Psoas muscle (tissue), 8 donors: ENCODE measurements at places on chromosomes 7 and 10. TPM values are rescaled to one million over a fixed set of nuclear protein-coding genes. Genes with fewer than 3 reads are reported as not detected.
A peak's percentile ranks its signal among the peaks of the same experiment; 100 is the strongest.

PTPRZ1 gene
- polyA plus RNA-seq, result 0.01 TPM

NXPH1 gene
- not detected for polyA plus RNA-seq

DNA sequence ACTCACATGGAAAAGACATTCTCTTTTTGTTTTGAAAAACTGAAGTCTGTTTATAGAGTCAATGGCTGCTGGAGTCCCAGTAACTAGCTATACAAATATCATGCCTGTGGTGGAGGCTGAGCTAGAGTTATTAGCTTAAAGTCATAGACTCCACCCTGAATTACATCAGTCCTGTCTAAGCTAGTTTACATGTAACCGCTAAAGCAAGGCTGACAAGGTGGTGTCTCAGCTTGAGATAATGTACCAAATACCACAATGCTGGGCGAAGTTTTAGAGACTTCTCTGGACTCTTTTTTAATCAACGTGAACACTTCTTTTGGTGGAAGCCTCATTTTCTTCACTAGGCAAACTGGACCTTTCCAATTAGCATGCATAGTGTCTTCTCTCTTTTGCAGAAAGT lies 219.4 kb downstream of the ANK3 start:
- DNase-seq, result no peak

DNA sequence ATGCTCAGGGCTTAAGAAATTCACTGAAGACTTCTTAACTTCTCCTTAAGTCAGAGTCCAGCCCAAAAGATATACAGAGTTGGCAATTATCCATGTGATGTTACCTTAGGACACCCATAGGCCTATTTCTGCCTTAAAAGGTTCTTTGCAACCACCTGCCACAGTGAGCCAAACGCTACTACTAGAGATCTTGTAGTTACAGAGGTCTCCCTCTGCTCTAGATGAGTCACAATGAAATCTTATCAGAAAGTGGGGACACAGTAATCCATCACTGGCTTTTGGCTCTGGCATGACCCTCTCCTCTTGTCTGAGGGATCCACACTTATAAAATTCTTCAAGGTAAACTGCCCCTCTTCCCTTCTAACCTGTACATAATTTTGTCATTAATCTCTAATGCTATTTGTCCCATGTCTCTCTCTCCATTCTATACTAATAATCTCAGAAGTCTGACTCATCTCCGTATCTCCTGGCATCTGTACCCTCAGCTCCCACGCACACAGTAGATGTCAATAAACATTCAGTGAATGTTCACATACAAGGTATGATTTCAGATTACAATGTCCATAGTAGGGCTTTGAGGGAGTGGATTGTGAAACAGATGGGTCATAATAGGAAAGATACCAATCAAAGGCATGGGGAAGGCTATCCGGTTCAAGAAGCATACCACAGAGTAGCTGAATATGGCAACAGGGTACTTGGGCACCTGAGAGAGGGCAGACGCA lies 112.1 kb downstream of the SGMS1 start:
- no peak for DNase-seq

DNA sequence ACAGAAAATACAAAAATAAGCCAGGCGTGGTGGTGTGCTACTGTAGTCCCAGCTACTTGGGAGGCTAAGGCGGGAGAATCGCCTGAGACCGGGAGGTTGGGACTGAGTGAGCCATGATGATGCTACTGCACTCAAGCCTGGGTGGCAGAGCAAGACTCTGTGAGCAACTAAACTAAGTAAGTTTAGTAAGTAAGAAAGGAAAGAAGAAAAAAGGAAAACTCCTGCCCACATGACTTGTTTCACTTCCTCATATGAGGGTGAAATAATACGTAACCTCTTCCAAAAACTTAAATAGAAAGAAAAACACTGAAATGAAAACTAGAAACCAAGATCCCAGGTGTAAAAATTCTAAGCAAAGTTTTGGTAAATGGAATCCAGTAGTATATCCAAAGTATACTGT lies 79.6 kb downstream of the LARP4B start:
- DNase-seq, result no peak

- no peak for DNase-seq
These were observed 74.8 kb upstream of the SVIL start for GRCh38 chr10:29709484-29710002.

DNA sequence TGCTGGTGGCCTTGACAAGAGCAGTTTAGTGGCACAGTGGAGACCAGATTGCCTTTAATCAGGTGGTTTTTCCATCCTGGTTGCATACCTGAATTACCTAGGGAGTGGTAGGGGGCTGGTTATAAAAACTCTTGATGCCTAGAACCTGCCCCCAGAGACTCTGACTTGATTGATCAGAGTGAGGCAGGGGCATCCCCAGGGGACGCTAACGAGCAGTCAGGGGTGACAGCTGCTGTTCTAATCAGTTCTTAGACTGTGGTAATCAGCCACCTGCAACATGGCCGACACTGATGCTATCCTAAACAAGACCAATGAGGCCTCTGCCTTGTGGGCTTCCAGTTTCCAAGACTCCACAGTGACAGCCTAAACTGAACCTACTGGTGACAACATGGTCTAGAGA lies 2.0 kb upstream of the OPALIN start:
- DNase-seq, result no peak

DNA sequence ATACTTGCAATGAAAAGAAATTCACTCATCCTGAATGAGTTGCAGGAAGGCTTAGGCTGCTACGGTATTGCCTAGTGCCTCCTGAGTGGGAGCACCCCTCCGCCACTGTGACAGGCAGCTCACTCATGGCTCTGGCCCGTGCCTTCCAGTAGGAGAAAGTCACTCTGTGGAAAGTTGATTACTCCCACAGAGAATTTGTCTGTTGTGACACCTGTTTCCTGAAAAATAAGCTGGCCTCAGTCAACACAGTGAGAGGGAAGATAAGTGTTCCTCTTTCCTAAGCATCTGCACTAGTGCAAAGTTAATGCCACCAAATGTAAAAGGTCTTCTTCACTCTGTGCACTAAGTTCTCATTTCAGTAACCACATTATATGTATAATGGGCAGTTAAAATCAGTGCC lies 158.8 kb upstream of the INHBA start:
- no peak for DNase-seq

DNA sequence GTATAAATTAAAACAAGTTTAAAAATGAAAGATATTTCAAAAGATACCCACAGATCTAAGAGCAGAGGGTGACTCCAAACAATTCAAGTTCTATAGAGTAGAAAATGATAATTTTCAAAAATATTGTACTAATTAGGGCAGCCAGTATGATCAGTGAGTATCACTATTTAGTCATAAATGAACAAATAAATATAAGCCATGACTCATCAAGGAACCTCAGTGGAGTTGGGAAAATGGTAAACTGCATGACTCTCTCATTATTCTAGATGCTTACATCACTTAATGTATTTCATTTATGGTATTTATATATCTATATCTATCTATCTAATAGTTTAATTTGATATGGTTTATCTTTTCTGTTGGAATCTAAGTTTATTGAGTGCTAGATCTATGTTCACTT lies 94.3 kb downstream of the THSD7A start:
- no peak for DNase-seq

DNA sequence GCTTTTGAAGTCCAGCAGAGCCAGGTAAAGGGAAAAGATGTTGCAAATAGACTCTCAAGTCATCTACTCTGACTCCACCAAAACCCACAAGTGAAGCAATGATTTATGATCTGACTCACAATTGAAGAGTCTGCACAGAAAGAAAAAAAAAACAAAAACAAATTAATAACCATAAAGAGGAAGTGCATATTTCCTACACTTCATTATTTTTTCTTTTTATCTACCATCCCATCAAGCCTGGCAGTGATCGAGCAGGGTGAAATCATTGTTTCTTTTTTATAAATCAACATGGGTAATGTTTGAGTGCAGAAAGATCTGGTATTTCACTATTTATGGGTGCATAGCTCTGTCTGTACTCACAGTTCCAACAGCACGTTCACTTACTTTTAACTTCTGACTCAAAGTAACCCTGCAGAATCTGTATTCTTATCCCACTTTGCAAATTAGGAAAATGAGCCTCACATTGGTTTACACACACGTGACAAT lies 829.0 kb downstream of the TNS3 start:
- DNase-seq, result no peak

- DNase-seq, result no peak
These were observed 982.8 kb upstream of the SORCS1 start for GRCh38 chr10:108147346-108147745.

DNA sequence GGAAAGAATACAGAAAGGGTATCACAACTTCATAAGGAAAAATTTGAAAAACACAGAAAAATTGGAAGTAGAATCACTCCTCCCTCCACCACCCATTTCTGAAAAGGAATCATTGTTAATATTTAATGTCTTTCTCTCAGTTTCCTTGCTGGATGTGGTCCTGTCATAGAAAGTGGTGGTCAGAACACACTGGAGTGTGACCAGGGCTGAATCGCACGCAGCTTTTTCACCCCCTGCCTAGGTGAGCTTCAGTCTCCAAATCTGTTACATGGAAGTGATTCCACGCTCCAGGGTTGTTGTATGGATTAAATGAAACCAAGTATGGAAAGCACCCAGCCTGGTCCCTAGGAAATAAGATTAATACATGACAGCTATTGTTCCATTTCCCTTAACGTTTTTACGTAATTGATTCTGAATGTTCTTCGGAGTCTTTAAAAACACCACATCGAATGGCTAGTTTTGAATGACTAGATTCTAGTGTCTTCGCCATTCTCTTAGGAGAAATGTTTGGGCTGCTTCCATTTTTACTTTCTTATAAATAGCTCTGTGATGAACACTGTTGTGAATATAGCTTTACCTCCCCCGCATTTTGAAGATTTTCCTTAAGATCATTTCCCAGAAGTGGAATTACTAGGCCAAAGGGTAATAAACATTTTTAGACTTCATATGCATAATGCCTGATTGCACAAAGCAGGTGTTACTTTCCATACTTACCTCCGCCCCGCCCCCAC lies 10.9 kb upstream of the DUSP5 start:
- DNase-seq, result no peak

GRCh38 chr7:27172823-27173510 lies 1.2 kb downstream of the HOXA10 start:
- DNase-seq, result peak; percentile 89

- no peak for DNase-seq
These were observed 90.0 kb downstream of the PLCE1 start for GRCh38 chr10:94083662-94084265.

NRAP gene
- 41.4 TPM for polyA plus RNA-seq

FBXL15 gene
- polyA plus RNA-seq, result 10.8 TPM

GRCh38 chr7:140526787-140527664 lies 47.7 kb upstream of the MKRN1 start:
- no peak for DNase-seq

FAM237B gene
- polyA plus RNA-seq, result not detected

- DNase-seq, result no peak
These were observed 123.1 kb downstream of the POLR1F start for GRCh38 chr7:19585761-19586160.

- no peak for DNase-seq
These were observed 28.9 kb downstream of the UNC5B start for GRCh38 chr10:71241114-71241829.

- no peak for DNase-seq
These were observed 6.6 kb downstream of the AFAP1L2 start for GRCh38 chr10:114397651-114398145.

DNA sequence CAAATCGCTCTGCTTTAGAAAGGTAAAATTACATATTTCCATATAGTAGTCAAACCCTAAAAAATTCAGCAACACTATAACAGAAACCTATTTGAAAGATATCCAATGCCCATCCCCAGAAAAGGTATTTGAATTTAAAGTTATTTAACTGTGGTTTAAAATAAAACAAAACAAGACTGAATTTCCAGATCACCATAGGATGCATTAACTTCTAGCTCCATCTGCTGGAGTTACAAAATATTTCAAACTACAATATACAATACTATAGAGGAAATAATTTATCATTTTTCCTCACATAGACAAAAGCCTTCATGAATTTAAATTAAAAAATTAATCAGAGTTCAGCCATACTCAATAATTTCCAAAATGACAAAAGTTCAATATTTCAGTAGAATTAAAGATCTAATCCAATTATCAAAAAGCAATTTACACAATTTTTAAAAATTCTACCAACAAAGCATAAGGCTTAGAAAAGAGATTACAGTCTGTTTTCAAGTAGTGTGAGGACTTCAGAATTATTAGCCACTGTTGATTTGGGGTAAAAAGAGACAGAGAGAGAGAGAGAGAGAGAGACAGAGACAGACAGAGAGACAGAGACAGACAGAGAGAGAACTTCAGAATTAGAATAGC lies 75.9 kb downstream of the LMBR1 start:
- no peak for DNase-seq

DNA sequence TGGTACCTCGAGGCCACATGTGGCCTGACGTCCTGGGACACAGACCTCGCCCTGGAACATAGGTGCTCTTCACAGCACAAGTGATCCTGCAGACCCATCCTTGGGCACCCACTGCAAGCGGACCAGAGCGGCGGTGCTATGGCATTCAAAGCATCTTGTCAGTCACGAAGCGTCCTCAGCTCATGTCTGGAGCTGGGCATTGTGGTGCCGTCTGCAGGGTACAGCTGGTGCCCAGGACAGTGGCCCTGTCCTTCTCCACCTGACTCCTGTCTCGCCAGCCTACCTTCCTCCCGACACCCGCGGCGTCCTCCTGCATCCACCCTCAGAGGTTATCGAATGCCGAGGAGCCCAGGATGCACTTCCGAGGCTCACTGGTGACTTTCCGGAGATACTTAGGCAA lies 26.5 kb downstream of the ADGRA1 start:
- no peak for DNase-seq

DNA sequence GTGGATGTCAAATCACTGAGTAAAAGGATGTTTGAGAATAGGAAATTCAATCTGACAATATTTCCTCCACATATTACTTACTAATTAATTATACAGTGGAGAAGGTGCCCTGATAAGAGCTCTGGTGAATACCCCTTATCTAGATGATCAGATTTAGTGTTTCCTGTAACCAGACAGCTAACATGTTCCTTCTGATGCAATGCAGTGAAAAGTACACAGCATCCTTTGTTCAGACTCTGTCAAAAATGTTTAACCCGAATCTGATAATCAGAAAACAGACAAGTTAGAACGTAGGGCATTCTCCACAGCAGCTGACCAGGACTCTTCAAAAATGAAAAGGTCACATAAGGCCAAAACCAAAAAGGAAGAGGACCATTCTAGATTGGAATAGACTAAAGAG lies 46.2 kb downstream of the WDR11 start:
- DNase-seq, result no peak

GRCh38 chr7:91375378-91375777 lies 111.1 kb downstream of the FZD1 start:
- DNase-seq, result no peak
